ENCODE measurements at places on chromosomes 2 and 18.

- DNase-seq = no peak
These were observed 550.4 kb upstream of the CHAC2 start for GRCh38 chr2:53217250-53217649.

- DNase-seq = no peak
These were observed 198.1 kb upstream of the SLC39A10 start for GRCh38 chr2:195458936-195459335.

GRCh38 chr2:179057737-179058136 lies 7.8 kb upstream of the CCDC141 start:
- no peak for DNase-seq

DNA sequence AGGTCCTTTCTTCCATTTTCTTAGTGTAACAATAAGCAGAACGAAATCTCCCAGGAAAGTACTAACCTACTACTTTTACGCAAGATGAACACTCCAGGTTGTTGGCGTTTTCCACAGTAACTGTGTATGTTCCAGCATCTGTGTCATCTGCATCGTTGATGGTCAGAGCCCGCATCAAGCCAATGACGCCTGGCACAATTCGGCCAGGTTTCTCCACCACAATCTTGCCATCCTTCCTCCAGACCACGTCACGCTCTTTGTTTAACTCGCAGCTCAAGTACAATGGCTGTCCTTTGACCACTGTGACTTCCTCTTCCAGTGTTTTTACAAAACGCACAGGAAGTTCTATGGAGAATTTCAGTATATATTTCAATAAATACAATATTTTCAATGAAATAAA lies 155.6 kb downstream of the PLEKHA3 start:
- DNase-seq = no peak

- no peak for DNase-seq
These were observed 9.5 kb downstream of the CERS6 start for GRCh38 chr2:168465594-168465993.

DNA sequence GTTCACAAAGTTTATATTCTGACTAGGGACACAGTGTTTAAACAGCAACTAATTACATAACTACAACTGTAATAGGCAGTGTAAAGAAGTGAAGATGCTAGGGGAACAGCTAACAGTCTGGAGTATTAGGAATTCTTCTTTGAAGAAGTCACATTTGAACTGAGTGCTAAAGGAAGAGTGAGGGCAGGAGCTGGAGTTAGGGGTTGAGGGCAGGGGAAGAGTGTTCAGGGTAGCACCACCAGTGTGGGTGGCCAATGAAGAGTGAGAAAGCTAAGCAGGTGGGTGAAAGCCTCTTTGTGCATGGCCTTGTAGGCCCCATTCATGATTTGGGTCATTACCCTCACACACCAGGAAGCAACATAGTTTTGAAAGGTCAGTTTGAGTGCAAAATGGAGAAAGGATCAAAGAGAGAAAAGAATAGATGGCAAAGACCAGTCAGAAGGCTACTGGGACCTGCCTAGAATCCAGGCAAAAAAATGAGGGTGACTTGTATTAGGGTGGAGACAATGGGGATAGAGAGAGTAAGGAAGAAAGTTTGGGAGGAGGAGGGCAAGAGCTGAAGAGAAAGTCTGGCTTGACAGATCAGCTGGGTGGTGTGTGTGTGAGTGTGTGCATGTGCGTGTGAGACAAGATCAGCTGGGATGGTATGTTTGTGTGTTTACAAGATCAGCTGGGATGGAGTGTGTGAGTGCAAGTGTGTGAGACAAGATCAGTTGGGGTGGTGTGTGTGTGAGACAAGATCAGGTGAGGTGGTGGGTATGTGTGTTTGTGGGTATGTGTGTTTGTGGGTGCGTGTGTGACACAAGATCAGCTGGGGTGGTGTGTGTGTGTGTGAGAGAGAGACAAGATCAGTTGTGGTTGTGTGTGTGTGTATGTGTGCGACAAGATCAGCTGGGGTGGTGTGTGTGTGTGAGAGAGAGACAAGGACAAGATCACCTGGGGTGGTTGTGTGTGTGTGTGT lies 43.6 kb upstream of the AGPS start:
- no peak for DNase-seq

DNA sequence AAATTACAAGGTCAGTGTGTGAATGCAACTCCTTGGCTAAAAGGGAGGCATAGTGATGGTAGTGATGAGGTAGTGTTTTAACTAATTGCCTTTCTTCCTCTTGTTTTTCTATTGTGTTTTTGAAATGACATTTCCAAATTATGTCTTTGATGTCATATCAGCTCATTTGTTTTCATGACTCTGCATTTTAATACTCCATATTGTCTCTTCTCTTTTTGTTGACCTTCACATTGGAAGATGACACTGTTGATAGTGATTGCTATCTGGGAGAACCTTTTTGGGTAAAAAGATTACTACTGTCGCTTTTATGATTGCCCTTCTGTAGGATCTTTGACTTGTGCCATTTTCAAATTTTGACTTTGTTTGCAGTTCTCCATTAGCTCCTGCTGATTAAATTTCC lies 3.0 kb downstream of the GIGYF2 start:
- DNase-seq = no peak

GRCh38 chr2:168286535-168286934 lies 39.1 kb upstream of the STK39 start:
- peak; percentile 22 for DNase-seq

DNA sequence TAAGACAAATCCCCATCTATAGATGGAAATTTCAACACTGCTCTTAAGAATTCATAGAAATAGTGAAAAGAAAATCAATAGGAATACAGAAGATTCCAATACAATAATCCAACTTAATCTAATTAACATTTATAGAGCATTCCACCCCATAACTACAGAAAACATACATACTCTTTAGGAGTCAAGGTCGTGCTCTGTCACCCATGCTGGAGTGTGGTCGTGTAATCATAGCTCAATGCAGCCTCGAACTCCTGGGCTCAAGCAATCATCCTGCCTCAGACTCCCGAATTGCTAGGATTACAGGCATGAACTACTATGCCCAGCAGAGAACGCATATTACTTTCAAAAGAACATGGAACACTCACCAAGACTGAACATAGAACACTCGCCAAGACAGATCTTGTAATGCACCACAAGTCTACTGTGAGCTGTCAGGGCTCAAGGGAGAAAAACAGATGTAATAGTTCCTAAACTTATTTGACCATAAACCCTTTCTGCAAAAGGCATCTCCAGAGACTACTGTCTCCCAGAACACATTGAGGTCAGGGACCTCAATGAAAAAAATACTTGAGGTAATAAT lies 14.1 kb downstream of the MEMO1 start:
- DNase-seq = no peak

- no peak for DNase-seq
These were observed 18.9 kb upstream of the SCYGR2 start for GRCh38 chr2:227579791-227580190.

DNA sequence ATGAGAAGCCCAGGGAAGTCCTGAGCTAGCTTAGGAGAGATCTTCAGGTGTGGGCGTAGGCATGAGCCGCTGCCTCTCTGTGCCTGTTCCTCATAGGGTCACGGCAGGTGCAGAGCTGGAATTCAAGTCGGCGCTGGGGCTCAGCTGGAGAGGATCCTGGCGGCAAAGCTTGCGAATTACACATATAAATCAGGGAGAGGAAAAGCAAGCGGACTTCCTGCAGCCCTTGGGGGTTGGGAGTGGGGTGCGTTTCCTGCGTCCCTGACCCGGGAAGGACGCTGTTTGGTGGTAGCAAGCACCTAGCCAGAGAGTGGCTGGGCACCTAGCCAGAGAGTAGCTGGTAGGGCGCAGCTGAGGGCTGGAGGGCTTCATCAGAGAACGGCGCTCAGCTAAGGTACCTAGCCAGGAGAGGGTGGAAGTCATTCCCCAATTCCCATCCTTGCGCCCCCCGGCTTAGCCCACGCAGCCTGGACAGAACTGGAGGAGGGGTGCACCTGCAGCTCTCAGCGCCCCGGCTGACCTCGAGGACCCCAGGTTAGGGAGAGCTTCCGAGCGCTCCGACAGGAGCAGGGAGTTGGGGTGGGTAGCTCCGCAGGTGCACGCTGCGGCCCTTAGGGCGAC lies 459 bp upstream of the EFR3B start:
- peak; percentile 93 for DNase-seq

- DNase-seq = peak; percentile 36
These were observed at the start of gene FAM110C for GRCh38 chr2:46471-47345. Gene FAM110C, minus strand, starts transcription at chr2:46505. Its CDS starts 120 bp downstream, at chr2:46385.

DNA sequence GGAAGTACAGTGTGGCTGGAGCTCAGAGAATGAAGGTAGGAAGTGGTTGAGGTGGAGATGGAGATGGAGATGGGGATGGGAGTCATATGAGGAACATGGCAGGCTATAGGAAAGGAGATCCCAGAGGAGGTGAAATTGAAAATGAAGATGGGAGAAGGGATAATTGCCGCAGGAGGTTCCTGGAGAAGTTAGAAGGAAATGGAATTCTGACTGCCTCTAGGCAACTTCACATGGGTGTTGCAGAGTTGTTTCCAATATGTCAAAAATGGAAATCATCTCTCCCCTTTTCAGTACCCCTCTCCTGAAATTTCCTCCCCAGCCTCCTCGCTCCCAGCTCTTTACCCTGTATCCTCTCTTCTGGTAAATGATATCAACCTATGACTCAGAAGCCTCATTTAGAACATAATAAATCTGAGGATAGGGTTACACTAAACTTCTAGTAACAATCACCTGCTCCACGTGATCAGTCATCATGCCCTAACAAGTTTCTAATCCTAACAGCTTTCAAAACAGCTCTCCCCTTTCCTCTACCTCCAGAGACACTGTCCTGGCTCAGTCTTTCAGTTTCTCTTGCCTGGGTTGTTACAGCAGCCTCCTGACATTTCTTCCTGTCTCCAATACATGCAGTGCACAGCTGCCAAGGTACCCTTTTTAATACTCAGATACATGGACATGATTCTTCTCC lies 201.9 kb upstream of the RBMS1 start:
- no peak for DNase-seq

DNA sequence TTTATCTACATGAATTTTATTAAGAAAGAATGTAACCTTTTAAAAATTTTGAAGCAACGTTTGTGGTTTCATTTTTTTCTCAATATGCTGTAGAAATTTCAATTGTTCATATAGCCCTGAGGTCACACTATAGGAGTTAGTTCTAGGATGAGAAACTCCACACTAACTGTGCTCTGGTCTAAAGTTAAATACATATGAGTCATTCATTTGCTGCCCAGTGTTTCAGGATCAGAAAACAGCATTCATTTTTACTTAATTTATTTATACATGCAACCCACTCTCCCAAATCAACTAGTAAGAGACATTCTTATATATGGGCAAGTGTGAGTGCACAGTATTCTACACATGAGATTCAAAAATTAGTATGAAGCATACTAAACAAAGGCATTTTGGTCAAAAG lies 137.9 kb downstream of the DOCK10 start:
- no peak for DNase-seq
